Stimulated activated CD4-positive, alpha-beta T cell treated with anti-CD3 and anti-CD28 coated beads, Interleukin-1b, Interleukin-23, amount 100 ng/mL, for 48 hours (primary cell): ENCODE measurements at places on chromosomes 3 and 15.

- DNase-seq = no peak
Observed at GRCh38 chr3:150278843-150279381, 129.2 kb upstream of the TSC22D2 start.

- DNase-seq = no peak
Observed at GRCh38 chr3:174444391-174444790, 414.7 kb upstream of the NAALADL2 start.

DNA sequence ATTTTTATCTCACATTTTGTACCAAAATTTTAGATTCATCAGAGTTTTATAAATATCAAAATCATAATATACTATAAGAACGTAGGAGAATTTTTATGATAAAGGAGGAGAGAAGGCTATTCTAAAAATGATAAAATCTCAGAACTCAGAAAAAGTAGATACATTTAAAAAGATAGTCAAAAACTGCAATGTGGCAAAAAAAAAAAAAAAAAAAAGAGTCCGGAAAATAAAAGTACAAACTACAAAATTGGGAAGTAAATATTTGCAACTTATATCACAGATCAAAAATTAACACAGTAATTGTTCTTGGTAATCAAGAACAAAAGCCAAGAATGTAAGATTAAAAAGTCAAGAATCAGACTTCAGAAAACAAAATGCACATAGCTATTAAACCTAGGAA, 332.1 kb downstream of the MCTP2 start:
- DNase-seq = no peak

GRCh38 chr3:62562017-62562416, 188.7 kb upstream of the FEZF2 start:
- no peak for DNase-seq

- peak; percentile 22 for DNase-seq
Observed at GRCh38 chr3:19866751-19867347, 67.2 kb downstream of the EFHB start.

DNA sequence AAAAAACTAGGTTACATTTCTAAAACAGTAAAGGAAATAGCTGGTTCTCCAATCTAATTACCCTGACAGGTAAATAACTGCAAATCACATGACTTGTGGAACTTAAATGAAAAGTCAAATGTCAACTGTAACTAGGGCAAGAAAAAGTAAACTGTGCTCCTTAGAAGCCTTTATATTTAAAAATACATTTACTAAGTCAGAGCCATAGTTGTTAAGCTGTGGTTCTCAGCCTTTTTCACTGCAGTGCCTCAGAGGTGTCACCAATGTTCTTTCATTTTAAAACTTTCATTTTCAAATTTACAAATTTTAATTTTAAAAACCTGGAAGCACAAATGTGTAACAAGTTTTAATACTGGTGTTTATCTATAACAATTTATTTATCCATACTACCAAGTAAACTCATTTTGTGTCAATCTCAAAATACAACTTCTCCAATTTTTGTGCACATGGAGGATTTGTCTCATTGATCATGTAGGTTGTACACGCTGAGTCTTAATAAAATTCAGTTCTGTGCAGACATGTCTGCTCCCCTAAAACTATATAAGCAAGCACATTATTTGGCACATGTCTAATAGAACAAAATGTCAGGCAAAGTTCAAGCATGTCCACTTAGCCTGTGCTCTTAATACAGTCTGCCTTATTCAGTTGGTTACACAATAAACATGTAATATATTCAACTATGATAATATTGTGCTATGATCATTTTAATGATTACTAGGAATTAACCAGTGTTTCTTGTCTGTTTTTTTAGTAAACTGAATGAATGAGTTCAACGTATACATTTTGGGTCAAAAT, 70.4 kb downstream of the DLG1 start:
- DNase-seq = no peak

GRCh38 chr3:119998166-119998565, 96.1 kb downstream of the GSK3B start:
- no peak for DNase-seq

DNA sequence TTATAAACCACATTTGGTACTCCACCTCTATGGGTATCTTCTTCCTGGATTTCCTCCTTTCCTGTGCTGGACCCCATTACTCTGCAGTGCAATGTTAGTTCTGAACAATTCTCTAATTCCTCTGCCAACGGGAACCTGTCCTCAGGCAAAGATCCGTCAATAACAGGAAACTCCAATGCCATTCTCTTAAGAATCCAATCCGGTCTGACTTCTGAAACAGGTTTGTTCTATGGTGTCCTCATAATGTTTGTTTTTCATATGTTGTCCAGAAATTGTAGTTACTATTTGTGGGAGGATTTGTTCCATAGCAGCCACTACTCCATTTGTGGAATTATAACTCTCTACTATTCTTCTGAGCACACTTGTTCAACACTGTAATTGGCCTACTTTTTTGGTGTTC, 112.7 kb downstream of the TBL1XR1 start:
- no peak for DNase-seq

GRCh38 chr3:197599089-197599765, 43.5 kb upstream of the BDH1 start:
- peak; percentile 77 for DNase-seq

DNA sequence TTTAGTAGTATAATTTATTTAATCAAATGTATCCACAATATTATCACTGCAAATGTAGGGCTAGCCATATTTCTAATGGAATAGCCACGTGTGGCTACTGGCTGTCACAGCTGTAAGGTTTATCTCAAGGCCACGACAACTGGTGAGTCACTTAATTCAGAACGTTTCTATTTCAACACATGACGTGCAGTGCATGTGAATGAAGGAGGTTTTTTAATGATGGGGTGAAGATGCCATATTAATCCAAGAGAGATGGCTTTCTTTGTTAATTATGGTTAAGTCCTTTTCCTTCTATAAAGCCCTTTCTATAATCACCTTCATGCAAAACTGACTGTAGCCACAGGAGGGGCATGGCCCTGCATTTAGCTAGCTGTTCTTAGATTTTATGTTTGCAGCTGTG, 212.0 kb downstream of the FEZF2 start:
- no peak for DNase-seq

DNA sequence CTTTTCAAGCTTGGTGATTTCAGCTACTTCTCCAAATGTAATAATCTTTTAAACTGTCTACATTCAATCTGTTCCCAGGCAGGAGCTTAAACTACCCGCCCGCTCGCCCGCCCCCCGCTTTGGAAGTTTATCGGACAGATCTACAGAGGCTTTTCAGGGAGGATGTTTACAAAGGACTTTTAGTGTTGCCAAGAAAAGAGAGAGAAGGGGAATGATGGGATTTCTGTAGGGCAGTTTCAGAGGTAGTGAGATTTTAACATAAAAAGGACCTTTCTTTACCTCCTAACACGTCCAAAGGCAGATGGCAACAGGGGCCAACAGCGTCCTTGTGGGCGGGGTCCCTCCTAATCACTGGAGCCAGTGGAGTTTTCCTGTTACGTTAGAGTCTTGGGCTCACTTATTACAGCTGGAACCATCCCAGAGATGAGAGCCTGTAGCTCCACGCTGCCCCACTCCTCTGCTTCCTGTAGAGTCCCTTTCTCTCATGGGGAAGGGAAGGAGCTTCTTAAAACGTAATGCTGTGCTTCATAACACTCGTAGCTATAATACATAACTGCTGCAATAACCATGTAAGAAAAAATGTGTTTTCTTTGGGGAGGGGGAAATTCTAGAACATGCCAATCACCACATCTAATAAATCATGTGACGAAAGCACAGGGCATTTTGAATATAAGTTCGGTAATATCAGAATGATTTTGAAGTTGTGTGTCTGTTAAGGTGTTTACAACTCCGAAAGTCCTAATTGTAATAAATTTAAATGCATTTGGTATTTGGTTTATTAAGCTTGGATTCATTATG, 30.9 kb downstream of the HES1 start:
- no peak for DNase-seq

DNA sequence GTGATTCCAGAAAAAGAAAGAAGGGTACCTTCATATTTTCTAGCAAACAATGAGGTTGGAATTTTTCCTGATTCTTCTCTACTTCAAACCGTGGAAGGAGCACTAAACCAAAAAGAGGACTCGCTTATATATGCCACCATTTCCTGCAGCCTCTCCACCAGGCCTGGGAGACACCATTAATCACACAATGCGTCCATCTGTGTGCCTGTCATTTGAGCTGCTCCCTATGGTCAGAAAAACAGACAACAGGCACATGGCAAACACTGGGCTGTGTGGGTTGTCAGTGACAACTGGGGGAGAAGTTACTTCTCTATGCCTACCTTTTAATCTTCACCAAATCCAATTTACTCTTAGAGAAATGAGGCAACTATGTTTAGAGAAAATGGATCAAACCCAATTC, 71.9 kb downstream of the NR2F2 start:
- no peak for DNase-seq

GRCh38 chr3:50323092-50323600, 601 bp upstream of the HYAL2 start:
- DNase-seq = no peak

DNA sequence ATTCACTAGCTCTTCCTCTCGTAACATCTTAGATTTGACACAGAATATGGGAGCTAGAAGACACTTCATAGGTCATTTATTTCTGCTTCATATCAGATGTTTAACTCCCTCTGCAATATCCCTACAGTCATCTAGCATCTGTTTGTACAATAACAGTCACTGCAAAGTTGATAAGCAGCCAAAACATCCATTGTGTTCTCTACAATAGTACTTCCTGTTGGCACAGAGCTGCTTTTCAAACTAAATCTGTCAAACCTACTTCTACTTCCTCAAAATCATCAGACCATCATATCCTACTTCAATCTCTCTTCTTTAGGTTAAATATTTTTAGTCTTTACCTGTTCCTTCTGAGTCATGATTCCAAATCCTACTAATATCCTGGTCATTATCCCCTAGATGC, 233.2 kb downstream of the FGF12 start:
- no peak for DNase-seq

GRCh38 chr3:105728771-105729312, 140.0 kb downstream of the CBLB start:
- DNase-seq = no peak

DNA sequence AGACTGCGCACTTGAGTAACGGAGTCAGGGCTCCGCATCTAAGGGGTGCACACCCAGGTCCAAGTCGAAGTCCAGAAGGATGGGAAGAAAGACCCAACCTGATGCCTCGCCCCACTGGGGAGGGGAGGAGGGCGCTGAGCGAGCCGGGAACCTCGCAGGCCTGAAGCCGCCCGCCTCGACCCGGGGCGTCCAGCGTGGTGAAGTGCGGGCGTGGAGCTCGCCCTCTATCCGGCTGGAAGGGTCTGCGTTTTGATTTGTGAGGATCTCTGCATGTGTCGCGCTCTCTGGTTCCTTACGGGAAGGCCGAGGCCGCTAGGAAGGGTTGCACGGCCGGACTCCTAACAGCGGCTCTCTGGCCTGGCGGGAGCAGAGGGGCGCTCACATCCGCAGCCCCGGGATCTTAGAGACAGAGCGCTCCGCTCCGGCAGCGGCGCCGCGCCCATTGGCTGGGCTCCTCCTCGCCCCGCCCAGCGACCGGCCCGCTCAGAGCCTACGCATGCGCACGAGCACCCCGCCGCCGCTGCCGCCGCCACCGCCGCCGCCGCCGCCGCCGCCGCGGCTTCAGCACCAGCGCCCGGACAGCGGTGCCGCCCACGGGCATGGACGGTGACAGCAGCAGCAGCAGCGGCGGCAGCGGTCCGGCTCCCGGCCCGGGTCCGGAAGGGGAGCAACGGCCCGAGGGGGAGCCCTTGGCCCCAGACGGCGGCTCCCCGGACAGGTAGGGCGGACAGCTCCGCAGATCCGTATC, at the start of gene DISP2:
DISP2 (plus strand) TSS at position 497 of the 748 bp plus-strand sequence; CDS start at position 600, 103 bp downstream.
- DNase-seq = peak; percentile 88

GRCh38 chr15:89389841-89390603, 55.4 kb upstream of the POLG start:
- DNase-seq = no peak

DNA sequence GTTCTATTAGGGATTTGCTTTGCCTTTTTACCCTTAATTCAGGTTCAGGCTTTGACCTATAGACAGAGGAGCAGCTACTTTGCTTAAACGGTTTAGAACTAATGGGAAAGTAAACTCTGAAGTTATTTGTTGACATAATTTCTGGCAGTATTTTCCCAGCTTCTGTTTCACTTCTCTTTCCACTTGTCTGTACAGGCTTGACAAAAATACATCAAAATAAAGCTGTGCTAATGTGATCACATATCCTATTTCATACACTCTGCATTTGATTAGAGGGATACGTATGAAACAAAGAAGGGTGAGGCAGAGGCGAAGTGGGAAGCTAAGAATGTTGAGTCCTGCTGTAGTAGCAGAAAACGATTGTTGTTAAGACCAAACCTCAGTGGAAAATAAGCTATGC, 389.1 kb upstream of the RARB start:
- no peak for DNase-seq

GRCh38 chr3:28186748-28187147, 54.7 kb upstream of the CMC1 start:
- DNase-seq = no peak

DNA sequence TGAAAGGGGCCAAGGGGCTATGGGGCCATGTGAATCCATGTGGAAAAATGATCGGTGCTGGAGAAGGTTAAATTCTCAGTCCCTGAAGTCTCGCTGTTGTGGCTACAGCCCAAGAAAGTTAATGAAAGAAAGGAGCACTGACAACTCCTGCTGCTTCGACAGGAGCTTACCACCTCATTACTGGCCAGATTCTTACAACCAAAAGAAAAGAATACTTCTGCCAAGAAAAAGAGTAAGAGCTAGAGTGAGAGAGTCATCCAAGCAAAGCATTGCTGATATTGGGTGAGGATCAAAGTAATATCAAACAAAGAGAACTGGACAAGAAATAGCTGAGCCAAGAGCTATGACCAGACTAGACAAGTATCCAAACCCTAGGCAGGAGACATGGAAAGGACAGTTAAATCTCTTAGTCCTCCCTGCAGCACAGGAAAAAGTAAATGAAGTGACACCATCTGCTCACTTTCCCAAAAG, 348.4 kb upstream of the PLSCR5 start:
- DNase-seq = no peak

- no peak for DNase-seq
Observed at GRCh38 chr3:161103776-161104385, 1.3 kb downstream of the B3GALNT1 start.

GRCh38 chr3:178421069-178421468, 115.2 kb upstream of the KCNMB2 start:
- no peak for DNase-seq
